NT2/D1 (cell line): ENCODE measurements at places on chromosomes 7 and 10.

DNA sequence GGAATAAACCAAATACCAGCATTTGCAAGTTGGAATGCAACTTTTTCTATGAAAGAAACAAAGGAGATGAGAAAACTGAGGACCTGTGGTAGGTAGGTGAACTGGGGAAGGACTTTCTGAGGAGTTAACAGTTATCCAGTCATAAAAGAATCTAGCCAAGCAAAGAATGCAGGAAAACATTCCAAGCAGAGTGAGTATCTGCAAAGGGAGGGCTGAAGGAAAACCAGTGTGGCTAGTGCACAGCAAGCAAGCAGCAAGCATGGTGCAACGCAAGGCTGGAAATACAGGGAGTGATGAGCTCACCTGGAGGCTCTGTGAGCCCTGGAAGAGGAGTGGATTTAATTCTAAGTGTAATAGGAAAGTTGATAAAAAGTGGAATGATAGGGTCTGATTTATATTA, 44.0 kb downstream of the RTKN2 start:
- DNase-seq: peak; percentile 2

DNA sequence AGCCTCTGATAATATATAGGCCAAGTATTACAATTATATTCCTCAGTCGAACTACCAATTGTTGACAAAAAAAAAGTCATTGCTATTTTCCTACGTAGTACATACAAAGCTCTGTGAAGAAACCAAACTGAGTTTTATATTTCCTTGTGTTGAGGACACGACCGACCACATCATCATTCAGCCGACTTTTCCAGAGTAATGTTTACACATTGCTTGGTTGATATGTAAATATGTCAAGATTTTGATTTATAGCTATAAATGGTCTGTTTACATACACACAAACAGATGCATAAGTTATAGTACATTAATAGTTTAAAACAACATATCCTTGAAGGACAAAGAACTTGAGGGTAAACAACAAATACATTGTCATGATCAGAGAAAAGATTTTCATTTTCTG, 121.5 kb downstream of the CRPPA start:
- DNase-seq: no peak

- no peak for DNase-seq
Measured at GRCh38 chr10:107649249-107649648, 484.7 kb upstream of the SORCS1 start.

- DNase-seq: no peak
Measured at GRCh38 chr10:25633542-25633941, 300.5 kb upstream of the MYO3A start.

GRCh38 chr7:18834577-18834976, 282.9 kb downstream of the TWIST1 start:
- DNase-seq: no peak

- DNase-seq: no peak
Measured at GRCh38 chr7:83447681-83448080, 201.3 kb downstream of the SEMA3E start.

DNA sequence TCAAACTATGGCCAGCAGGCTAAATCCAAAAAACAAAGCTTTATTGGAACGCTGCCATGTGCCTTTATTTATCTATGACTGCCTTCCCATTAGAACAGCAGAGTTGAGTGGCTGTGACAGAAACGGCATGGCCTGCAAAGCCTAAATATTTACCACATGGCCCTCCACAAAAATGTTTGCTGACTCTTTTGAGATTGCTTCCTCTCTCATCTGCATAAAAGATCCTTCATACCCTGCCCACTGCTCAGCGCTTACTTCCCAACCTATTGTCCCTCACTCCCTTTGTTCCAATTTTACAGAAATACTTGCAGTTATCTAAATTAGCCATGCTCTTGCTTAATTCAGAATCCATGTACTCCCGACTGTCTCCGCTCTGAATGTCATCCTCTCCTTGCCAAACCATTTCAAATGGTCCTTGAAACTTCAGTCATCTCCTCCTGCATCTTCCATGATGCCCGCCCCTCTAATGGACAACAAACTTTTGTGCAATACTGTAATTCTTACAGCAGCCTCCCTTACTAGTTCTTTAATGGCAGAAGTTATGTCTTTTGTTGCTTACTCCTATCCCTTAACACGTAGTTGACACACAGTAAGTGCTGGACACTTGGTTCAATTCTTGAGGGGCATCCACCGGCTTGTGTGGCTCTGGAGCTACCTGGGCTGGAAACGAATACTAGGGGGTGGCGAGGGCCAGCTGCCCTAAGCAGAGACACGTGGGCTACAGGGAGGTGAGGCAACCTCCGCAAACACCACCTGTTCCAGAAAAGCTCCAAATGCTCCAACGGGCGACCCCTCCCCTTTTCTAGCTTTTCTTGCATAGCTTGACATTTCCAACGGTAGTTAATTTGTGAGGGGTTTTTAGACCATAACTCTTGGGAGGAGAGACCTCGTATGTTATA, 832 bp downstream of the XRCC2 start:
- no peak for DNase-seq

GRCh38 chr7:20595971-20596370, 19.5 kb upstream of the ABCB5 start:
- no peak for DNase-seq

DNA sequence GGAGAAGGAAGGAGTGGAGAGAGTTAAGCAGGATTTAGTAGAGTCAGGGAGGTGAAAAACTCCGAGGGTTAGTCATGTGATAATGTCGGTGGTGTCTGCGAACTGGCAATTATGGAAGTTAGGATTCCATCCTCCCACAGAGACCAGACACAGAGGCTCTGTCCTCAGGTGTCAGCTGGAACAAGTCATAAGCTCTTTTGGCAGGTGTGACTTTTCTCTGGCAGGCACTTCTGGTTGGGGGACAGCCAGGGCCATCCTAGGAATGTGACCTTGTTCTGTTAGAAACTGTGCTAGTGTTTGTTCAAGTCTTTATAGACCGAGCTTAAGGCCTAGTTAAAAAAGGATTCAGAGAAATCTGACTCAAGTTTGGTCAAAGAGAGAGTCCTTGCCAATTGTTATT, 371.0 kb downstream of the DPP6 start:
- no peak for DNase-seq

- peak; percentile 25 for DNase-seq
Measured at GRCh38 chr10:119658274-119658673, 7.1 kb downstream of the BAG3 start.

DNA sequence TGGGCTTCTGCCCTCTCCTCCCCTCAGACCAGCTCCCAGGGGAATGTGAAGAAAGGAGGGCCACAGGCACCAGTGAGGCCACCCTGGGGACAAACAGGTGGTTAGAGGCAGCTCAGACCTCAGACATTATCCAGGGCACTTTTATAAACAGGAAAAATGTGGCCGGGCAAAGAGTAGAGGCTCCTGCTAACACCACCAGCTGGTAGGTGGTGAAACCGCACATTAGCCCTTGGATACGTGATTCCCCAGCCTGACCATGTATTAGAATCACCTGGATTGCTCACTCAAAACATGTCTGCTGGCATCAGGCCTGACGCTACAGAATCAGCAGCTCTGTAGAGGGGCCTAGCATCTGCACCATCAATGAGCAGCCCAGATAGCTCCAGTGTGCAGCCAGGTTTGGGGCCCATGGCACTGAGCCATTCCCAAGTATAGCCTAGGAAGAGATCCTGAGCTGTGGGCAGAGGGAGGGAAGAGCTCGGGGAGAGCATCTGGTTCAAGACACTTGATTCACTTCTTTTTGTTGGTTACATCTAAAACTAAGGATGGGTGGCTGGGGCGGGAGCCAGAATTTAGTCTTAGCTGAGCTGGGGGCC, 37.1 kb downstream of the GPR26 start:
- DNase-seq: no peak

DNA sequence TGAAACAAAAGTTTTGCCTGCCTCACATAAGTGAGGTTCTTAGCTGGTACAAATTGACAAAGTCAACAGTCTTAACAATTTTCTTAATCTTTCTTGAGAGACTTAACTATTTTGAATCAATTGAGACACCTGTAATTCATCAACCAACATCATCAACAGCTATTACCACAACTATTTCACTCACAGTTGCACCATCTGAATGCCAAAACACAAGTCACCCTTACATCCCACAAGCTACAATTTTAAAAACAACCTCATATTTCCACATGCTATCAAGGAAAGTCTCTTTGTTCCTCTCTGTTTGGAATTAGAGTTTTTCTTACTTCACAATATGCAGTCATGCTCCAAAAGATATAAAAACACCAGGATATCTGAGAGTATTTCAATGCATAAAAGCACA, 4.9 kb downstream of the SMURF1 start:
- DNase-seq: no peak

DNA sequence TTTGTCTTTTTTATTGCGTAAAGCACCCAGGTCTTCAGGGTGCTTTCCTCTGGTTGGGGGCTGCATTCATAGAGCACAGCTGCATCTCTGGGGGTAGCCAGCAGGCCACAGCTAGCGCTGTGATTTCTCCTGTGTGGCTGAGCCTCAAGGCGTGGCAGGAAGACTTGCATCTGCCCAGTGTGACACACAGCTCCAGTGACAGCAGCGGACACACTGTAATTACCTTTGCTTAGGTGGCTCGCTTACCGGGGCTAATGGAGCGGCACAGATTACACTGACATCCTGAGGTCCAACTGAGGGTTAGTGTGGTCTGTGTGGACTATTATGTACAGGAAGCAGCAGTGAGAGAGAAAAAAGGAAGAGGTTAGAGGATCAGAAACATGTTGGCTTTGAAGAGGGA, 27.1 kb downstream of the ABCB4 start:
- DNase-seq: no peak

DNA sequence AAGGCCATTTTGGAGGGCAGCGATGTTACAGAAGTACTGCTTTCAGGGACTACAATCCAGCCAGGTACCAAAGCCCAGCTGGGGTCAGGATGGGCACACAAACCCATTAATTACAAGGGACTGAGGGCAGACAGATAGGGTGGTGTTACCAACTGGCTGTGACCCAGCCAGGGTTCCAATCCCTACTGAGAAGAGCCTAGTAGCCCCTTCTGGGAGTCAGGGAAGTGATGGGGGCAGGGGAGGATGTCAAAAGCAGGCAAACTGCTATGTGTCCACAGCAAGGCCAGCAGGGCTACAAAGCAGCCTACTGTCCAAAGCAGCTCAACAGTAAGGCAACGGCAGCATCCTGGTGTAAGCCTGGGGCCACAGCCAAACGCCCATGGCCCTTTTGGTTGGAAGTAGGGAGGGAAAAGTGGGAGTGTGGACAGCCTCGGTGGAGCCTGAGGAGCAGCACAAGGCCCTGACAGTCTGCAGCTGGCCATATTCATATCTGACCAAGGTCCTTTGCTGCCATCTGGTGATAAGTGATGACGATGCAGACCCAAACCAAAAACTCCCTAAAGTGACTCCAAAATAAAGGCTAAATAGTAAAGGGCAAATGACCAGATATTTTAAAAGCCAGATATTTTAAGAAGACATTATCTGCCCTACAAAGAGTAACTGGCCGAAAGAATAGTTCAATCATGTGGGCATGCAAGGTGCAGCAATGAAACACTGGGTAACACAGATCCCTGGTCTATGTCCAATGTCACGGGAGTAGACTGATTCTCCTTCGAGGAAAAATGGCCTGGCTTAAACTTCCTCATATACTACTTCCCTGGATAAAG, 56.9 kb downstream of the XPNPEP1 start:
- DNase-seq: no peak

GRCh38 chr7:2209146-2209960, 23.4 kb downstream of the MAD1L1 start:
- DNase-seq: peak; percentile 63

DNA sequence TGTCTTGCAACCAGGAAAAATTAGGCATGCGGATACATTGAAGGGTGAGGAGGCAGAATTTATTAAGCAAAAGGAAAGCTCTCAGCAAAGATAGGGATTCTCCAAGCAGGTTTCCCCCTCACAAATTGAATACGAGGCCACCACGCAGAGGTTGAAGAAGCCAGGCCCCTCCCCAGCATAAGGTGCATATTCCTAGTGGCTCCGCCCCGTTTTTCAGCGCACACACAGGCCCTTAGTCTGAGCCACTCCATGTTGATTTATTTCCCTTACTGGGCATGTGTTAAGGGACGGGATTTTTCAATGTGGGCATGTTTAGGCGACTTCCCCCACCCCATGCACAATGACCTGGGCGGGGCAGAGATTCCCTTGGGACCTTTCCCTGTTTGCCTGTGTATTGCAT, 24.9 kb downstream of the PPP2R2D start:
- DNase-seq: no peak

GRCh38 chr7:133040674-133041073, 41.2 kb downstream of the CHCHD3 start:
- DNase-seq: no peak

- no peak for DNase-seq
Measured at GRCh38 chr7:134905375-134905774, 80.9 kb upstream of the AGBL3 start.

GRCh38 chr10:121157998-121158397, 306.8 kb downstream of the WDR11 start:
- DNase-seq: no peak

- DNase-seq: no peak
Measured at GRCh38 chr10:5540080-5540479, 15.3 kb downstream of the CALML3 start.

DNA sequence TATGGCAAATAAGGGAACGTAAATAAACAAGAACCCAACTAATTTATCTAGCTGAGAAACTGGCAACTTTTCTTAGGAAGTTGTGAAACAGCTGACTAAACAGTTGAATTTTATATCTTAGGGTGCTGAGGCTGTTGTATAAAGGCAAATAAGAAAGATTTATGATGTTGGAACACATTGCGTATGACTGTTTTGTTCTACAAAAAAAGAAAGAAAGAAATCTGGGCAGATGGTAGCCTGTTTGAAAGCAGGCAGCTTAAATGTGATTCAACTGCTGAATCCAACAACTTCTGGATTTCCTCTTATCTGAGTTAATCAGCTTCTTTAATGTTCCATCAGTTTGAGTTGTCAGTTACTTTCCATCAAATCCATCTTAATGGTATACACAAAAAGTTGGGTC, 214.5 kb downstream of the SNX13 start:
- DNase-seq: no peak

GRCh38 chr10:97279121-97279815, 13.2 kb downstream of the ARHGAP19 start:
- DNase-seq: no peak

DNA sequence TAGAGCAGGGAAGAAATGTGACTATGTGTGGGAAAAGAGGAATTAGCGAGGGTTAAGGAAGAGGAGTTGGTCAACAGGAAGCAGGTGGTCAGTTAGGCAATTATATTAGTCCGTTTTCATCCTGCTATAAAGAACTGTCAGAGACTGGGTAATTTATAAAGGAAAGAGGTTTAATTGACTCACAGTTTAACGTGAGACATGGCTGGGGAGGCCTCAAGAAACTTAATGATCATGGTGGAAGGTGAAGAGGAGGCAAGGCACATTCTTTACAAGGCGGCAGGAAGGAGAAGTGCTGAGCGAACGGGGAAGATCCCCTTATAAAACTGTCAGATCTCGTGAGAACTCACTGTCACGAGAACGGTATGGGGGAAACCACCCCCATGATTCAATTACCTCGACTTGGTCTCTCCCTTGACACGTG, 35.0 kb downstream of the RAMP3 start:
- no peak for DNase-seq
